ENCODE measurements at places on chromosomes 5 and 9.

GRCh38 chr9:100794738-100795269 lies 216.9 kb downstream of the CAVIN4 start:
- no peak for DNase-seq

DNA sequence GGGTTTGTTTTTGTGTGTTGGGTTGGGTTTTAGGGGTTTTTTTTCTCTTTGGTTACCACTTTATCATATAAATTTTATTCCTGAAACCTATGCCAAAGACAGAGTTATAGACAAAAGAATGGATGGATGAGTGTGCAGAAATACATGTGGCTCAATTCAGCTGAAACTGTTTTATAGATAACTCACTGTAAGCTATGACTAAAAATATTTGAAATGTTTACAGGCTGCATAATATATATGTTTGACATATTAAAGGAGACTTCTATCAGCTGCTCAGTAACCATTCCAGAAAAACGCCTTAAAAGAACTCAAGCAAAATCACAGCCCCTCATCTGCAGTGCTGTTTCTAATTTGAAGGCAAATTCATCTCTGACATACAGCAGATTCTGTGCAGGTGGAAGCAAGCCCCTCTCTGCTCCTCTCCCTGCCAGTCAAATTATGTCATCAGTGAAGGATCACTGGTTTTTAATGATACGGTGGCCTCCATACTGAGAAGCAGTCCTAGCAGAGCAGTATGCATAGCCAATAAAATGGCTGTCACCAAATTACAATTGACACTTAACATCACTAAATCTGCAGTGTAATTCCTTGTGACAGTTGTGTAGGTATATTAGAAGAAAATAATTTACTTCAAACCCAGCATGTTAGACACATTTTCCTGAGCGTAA lies 301.6 kb downstream of the NR2F1-AS1 start:
- no peak for DNase-seq

DNA sequence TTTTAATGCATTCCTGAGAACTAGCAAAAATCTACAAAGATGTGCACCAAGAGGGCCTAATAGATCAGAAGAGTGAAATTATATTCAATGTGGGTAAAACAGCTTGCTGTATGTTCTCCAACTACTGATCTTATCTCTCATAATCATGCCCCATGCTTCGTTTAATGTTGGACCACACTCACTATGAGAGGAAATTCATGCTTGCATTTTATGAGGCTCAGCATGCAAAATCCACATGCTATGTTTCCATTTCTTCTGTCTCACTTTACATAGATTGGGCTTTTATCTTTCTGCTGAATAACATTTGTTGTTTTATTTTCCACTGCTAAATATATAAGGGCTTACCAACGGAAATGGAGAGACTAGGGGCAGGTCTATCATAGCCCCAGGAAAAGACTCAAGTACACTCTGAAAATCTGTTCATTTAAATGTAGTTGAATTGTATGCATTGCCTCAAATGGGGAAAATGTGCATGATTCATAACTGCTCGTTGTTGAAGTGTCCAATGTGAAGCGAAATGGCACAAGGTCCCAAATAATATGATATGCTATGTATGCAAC lies 474.2 kb downstream of the EFNA5 start:
- DNase-seq, result no peak

DNA sequence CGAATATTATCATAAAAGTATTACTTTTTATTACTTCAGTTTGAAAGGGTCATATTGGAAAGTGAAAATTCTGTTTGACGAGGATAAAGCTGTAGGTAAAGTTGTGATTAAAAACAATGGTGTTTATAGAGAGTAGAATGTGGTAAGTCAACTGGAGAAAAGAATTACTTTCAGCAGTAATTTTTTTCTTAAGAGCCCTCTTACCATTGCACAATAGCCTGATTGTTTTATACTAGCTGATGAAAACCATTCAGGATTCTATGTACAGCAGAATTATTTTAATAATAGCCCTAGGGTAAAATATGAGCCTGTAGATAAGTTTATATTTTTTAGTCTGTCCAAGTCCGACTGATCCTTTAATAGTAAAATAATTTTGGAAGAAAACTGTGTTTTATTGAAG lies 16.6 kb downstream of the CDC42SE2 start:
- DNase-seq, result no peak

GRCh38 chr9:4050916-4051315 lies 249.0 kb downstream of the GLIS3 start:
- DNase-seq, result no peak

DNA sequence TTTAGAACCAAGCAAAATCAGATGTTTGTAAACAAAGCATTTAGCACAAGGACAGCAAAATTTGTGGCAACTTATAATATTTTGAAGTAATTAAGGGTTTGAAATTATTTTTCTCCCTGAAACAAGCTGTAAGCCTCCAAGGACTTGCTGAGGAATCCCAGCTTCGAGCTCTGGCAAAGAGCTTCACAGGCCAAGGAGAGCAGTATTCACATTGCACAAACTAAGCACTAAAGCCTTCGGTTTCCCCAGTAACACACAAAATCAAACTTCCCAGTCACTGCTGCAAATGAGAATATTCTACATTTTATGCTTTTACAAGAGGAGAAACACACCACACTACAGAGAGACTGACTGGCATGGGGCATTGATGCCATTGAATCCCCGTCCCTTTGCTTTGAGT lies 101.9 kb downstream of the WDR41 start:
- DNase-seq, result no peak

- no peak for DNase-seq
These were observed 2.2 kb downstream of the FBXL7 start for GRCh38 chr5:15502208-15502607.

GRCh38 chr5:176625966-176626875 lies 4.1 kb downstream of the SNCB start:
- no peak for DNase-seq

GRCh38 chr9:81787747-81788632 lies 98.6 kb upstream of the TLE1 start:
- DNase-seq, result no peak

DNA sequence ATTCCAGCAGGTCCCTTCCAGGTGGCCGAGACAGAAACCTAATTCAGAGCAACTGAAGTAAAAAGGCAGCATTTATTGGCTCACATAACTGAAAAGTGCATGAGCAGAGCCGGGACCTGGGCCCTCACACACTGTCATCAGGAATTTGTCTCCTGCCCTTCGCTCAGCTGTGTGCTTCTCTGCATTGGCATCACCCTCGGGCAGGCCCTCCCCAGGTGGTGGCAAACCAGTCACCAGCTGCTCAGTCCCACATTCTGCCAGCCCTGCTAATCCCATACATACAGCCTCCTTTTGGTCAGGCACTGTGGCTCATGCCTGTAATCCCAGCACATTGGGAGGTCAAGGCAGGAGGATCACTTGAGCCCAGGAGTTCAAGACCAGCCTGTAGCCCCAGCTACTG lies 11.5 kb upstream of the CPLX2 start:
- DNase-seq, result no peak

DNA sequence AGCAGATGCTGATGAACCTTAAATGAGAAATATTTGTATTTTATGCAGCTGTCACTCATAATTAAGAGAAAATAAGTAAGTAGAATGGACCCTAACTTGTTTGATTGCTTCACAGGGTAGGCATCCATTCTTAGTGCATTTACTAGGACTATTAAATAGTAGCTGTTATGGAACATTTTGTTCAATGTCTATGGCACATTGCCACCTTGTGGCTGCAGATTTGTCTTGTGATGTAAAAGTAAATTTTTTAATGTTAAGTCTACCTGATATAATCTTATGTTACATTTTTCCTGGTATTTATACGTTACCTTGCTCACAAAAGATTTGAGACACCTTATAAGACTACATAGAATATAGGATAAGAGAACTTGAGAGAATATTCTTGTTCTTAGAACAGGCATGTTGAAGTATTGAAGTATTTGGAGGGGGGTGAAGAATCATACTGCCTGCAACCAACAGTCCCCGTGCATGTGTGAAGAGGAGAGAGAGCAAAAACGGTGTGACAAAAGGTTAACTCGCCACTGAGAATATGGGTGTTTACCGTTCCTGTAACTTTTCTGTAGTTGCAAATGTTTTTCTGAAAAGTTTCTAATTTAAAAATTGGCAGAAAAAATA lies 161.1 kb downstream of the MAST4 start:
- peak; percentile 9 for DNase-seq

DNA sequence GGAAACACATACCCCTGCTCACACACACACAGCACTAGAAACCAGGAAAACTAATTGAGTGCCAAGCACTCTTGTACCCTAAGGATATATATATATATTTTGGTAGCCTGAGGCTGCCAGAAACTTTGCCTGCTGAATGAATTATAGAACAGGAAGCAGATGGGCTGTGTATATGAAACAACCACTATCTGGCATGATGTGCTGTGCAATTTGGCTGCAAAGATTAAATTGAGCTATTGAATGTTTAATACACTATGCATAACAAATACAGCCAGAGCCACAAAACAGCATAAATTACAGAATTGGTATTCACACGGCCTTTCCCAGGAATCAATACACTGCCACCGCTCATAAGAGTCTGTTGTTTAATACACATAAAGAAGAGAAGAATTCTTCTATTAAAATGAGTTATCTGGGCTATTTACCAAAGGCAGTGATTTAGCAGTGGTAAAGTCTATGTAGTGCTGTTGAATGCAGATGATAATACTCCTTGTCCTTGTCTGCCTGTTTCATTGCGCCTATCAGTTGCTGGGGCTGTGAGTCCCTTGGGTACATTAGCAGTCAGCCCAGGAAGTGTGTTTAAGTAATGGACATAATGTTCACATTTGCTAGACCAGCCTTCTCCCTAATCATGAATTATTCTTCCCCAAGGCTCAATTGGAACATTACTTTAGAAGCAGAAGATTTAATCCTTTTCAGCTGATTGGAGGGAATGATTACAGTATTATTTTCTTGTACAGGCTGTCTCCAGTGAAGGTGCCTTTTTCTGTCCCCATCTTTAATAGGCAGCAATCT lies 294.3 kb downstream of the TLE1 start:
- no peak for DNase-seq

GRCh38 chr5:120382833-120383232 lies 81.3 kb upstream of the PRR16 start:
- DNase-seq, result no peak

DNA sequence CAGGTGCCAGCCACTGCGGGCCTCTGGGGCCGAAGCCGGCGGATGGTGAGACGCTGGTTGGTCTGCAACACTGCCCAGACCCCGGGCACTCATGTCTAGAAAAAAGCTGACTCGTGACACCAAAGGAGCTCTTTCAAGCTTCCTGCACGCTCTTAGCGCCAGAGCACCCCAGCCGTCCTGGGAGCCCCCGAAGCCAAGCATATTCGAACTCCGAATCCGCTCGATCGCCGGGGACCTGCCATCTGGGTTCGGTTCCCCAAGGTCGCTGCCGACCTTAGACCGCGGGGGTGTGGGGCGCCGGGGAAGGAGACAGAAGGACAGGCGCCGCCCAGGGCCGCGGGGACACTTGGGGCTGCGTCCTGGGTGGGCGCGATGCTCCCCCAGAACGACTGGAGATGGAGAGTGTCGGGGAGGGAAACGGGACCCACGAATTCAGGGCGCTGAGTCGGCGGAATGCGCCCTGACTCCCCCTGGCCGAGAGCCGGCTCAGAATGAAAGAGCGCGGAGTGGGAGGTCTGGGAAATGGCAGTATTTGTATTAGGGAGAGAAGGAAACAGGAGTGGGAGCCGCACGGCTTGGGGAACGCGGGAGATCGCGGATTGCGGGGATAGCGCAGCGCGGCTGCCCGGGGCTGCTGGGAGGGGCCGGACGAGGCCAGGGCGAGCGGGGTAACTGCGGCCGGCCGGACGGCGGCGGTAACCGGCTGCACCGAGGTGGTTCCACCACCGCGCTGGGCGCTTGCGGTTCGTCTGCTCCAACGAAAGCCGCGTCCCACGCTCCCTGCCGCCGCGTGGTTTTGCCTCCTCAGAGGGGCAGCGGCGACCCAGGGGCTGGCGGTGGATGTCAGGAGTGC lies 20.1 kb upstream of the MARCHF6 start:
- no peak for DNase-seq

DNA sequence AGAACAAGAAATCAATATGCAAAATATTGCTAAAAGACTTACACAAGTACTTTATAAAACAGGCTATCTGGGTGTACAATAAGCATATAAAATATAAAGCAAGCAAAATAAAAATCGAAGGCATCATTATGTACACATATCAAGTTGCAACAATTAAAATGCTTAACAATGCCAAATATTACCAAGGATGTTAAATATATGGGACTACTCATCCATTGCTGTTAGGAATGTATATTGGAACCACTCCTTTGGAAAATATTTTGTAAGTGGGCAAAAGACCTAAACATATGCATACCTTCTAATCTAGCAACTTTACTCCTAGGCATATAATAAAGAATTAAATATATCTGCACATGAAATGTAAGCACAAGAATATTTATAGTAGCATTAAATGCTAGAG lies 632.6 kb upstream of the COX7C start:
- DNase-seq, result no peak

DNA sequence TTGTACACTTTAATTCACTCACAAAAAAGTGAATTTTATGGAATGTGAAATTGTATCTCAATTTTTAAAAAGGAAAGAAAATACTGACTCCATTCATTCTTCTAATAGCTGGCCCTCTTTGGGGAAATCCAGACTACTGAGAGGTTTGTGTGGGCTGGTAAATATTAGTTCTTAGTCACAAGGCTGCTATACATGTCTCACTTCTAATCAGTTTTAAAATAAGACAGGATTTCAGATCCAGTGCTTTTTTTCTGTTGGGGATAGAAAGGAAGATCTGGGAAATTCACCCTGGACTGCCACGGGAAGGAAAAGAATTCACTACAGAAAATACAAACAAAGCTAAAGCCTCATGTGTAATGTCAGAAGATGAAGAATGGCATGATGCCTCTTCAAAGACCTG lies 32.7 kb upstream of the ADAMTSL1 start:
- no peak for DNase-seq

GRCh38 chr5:92836855-92837755 lies 743.9 kb downstream of the NR2F1-AS1 start:
- DNase-seq, result no peak

DNA sequence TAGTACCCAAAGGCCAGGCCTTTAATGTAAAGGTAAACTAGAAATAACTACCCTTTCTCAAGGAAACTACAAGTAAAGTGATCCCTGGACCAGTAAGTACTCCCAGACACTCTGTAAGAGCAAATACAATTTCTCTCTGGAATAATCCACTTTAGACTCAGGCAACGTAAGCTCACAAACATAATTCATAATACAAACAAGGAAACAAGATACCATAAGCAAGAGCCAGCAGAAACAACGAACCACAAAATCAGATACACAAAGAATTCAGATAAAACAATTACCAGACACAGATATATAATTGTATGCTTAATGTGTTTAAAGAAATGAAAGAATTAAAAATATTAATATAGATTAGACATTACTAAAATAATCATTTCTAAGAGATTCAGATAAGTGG lies 12.1 kb downstream of the ERAP1 start:
- DNase-seq, result no peak

GRCh38 chr5:144429405-144429804 lies 258.7 kb downstream of the KCTD16 start:
- no peak for DNase-seq

Measured in activated CD4-positive, alpha-beta T cell treated with anti-CD3 and anti-CD28 coated beads for 24 hours (primary cell).